ENCODE measurements at places on chromosomes 6 and 20.

DNA sequence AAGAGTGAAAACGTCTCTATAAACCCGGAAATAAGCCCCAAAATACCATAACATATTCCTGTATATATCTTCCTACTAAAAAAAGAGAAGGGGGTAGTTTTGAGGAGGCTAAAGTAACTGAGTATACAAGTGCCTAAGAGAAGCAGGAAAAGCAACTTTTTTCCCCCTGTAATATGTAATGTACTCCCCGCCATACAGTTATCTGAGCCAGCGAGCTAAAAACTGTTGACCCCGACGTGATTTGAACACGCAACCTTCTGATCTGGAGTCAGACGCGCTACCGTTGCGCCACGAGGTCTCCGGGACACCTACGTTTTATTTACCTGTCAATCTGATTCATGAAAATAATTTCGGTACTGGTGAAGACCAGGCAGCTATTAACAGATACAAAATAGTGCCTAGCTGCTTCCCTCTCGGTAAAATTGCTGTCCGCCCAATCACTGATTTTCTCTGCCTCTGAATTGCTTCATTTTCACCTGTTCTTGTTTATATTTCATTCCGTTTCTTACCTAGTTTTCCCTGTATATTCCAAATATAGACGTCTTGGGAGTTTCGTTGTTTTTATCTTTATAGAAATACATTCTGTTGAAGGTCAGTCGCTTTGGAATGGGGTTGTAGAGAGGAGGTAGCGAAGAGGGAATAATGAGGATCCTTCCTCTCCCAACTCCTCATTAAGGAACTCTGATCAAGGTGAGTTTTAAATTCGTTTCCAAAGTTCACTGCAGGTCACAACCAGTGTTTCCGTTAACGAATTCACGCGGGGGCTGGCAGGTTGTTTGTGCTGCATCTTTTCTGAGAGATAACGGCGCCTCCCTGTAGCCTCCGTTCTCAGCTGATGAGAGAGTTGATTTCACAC is 33.6 kb upstream of the BTN3A2 start:
- DNase-seq = peak; percentile 66

- DNase-seq = peak; percentile 99
Measured at GRCh38 chr6:148407372-148407771, 64.7 kb downstream of the SASH1 start.

DNA sequence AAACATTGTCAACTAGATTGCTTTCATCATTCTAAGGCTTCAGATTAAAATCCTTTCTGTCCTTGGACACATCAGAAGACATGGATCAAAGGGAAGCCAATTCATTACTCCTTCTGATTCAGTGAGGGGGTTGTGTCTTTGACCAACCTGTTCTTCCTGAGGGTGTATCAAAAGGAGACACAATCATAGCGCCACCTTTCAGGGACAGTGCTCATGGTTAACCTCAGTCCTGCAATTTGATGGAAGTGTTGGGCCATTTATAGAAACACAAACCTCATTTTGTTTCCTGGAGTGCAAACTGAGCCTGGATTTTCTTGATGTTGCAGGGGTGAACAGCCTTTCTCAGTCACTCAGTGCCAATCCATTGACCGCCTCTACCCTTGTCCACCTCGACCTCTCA is 163.9 kb upstream of the SCGN start:
- no peak for DNase-seq

- no peak for DNase-seq
Measured at GRCh38 chr20:48630342-48631075, 197.3 kb downstream of the PREX1 start.

DNA sequence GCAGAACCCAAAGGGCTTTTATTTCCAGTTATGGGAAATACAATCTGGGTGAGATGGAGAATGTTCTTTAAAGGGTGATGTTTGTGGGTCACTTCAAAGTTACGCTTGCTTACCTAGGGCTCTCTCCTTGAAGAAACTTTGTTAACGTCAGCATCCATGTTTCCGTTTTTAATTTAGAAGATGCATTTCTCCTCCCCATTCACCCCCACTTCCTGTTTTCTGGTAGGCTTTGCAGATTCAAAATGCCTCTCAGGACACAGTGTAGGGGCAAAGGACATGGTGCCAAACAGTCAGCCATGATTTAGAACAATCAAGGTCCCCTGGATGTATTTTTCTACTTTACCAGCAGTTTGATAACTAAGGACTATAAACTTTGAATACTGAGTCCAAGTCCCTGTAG is 49.5 kb downstream of the RPS12 start:
- no peak for DNase-seq

GRCh38 chr6:113654396-113654795 is 202.7 kb upstream of the MARCKS start:
- DNase-seq = peak; percentile 34

DNA sequence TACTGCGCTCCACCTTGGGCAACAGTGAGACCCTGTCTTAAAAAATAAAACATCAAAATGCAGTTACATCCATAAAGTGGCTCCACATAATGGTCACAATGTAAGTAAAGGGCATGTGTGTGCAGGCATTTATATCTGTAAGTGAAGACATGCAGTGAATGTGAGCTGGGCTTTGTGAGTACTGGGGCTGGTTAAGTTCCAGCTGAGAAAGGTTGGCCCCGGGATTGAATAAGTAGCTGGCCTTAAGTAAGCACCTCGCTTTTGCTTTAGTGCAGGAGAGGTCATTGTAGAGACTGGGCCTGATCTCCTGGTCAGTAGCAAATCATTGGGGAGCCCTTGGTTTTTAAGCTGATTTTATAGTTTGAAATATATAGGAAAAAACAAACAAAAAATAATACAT is 8.0 kb downstream of the QKI start:
- no peak for DNase-seq

DNA sequence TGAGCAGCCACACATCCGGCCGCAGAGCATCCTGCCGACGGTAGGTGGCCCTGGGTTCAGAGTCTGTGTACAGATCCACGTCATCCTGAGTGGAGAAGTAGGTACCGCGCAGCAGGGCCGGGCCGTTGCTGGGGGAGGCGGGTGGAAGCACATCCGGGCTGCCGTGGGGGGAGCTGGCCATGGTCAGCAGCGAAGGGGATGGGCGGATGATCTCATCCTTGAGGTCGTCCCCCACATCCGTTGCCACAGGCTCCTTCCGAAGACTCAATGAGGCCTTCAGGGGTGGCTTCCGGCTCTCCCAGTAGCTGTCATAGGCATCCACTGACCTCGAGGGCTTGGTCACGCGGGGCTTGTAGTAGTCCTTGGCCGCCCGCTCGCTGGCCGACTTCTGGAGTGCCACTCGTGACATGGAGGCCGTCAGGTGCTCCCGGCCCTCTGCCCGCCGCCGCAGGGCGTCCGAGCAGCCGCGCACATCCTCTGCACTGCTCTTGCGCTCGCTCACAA is 9.2 kb downstream of the SPATA2 start:
- DNase-seq = no peak

DNA sequence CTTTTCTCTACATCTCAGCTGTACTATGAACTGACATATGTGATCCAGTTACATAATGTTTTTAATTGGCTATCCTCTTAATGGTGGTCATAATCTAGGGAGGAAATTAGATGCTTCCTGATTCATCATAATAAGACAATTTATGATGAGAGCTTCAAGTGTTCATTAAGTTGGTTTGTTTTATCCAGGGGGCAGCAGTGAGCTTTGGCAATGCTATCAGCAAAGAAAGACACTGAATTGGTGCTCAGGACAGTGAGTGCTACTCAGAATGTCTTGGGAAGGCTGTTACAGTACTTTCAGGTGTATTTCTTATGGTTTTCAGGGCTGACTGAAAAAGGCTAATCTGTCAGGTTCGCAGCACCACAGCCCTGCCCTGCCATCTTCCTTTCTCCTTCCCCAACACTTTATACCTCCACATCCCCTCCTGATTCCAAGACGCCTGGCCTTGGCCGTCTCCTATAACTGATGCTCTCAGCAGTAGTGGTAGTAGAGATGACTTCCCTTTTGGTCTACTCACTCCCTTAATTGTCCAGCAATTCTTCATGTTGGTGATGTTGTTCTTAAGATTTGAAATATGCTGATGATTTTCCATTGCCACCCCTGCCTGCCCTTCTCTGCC is 67.0 kb upstream of the TNFAIP3 start:
- DNase-seq = peak; percentile 76

- DNase-seq = no peak
Measured at GRCh38 chr6:157848693-157849092, 25.6 kb downstream of the SNX9 start.

DNA sequence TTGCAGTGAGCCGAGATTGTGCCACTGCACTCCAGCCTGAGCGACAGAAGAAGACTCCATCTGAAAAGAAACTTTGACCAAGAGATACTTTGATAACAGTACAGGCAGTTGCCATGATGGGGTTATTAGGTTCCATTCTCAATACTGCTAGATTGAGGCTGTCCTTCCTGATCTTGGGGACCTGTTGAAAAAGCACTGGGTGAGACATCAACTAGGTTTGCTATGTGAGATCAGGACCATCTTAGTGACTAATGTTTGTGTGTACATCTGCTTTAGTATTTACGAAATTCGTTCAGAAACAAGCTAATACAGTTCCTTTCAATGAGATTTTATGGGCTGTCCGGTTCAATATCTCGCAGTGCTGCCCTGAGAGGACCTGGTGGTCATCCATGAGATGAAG is 2.6 kb downstream of the DSE start:
- DNase-seq = peak; percentile 43

GRCh38 chr20:36825385-36826104 is 50.4 kb upstream of the TLDC2 start:
- no peak for DNase-seq

- no peak for DNase-seq
Measured at GRCh38 chr6:99589290-99589672, 17.4 kb upstream of the PRDM13 start.

- DNase-seq = no peak
Measured at GRCh38 chr6:29395331-29395730, at the start of gene OR12D2. OR12D2 (plus strand) TSS chr6:29395631; CDS start chr6:29396700, 1,069 bp downstream.

DNA sequence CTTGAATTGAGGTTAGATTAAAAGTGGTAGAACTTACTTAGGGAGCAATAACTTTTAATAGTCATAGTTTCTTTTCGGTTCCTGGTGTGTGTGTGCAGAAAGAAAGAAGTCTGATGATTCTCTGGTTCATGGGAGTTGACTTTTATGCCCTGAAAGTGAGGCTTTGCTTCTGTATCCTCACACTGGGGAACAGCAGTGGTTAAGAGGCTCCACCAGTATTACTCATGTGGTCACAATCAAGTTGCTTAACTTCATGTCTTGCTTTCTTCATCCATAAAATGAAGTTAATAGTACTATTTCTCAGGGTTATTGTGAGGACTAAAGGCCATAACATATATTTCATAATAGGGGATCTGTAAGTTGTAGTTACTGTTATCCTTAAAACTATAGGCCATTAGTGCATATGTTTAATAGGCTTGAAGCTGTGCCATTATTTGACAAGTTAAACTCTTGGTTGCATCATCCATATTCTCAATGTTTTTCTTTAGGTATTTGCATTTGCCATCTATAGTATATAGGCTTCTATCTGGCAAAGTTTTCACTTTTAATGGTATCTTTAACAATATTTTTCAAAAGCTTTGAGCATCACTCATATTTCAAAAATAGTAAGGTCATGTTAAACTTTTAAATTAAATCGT is 262.4 kb downstream of the PLCB1 start:
- peak; percentile 80 for DNase-seq

DNA sequence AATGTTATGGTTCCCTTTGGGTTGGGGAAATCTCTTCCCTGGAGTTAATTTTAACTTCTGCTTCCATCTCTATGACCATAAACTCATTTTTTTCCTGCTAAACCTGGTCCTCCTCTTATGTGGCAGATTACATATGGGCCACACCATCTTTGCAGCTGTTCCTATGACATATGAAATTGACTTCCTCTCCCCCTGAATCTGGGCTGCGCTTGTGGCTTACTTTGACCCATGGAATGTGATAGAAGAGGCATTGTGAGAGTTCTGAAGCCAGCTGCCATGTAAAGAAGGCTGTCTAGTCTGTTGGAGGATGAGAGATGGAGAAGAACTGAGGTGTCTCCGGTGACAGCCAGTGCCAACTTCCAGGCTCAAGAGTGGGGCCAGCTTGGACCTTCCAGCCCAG is 100.1 kb downstream of the CDC5L start:
- no peak for DNase-seq

DNA sequence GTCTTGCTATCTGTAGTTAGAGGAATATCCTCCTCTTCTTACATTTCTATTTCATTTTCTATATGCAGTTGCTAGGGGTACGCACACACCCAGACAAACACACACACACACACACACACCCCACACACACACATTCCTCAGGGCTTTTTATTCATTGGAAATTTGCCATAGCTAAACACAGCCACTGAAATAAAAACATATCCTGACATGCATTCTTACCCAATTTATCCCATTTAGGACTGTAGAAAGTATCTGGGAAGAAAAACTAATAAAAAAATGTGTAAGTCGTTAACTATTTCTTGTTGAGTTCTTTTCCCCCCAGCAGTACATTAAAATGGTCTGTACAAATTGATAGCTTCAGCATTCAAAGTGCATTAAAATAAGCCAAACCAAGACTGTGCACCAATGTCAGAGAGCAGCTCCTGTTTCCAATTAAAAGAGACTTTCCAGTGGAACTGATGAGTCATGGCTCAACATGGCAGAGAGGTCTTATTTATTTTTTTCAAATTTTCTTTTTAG is 357.9 kb upstream of the AGPAT4 start:
- DNase-seq = peak; percentile 93

GRCh38 chr20:53828682-53829254 is 235.1 kb upstream of the ZNF217 start:
- peak; percentile 96 for DNase-seq

DNA sequence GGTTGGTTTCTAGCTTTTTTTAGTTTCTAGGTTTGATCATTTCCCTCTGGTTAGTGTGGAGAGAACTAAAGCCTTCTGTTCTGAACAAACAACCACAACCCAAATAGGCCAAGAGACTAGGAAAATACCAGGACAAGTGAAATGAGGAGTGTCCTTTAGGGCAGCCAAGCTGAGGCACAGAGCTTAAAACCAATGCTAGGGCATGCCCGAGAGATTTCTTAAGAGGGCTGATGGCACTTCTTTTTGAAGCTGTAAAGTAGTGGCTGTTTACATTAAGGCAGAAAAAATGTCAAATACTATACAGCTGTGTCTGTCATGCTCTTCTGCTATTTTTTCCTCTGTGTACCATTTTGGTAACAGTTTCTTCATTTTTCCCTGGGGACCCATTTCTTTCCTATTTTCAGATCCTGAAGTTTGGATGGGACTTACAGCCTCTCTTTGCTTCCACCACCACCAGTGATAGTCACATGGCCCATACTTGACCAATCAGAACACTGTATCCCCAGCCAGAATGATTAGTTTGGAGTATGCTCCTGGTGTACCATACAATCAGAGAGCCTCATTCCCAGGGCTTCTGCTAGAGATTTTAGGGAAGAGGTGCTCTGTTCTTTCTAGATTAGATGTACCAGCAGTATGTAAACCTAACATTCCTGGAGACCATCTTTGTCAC is 154.4 kb downstream of the BMP2 start:
- no peak for DNase-seq

Data from fibroblast of mammary gland (primary cell).